Esophagus squamous epithelium (tissue), 5 donors: ENCODE measurements at places on chromosomes 7 and 10.

GRCh38 chr7:7992506-7992905, 23.9 kb downstream of the GLCCI1 start:
- DNase-seq = no peak

- DNase-seq = no peak
Measured at GRCh38 chr7:116957874-116958273, 4.6 kb downstream of the ST7 start.

DNA sequence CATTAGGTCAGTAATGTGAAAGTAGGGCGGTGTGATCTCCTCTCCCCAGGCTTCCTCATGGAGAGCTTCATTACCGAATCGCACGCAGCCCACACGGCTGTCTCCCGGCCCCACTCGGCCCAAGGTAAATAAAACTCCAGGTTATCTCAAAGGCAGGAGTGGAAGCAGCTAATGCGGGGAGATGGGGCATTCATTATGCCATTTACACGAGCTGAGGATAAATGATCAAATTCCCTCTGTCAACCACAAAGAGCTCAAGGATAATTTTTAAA, 93.5 kb downstream of the ADARB2 start:
- DNase-seq = no peak

DNA sequence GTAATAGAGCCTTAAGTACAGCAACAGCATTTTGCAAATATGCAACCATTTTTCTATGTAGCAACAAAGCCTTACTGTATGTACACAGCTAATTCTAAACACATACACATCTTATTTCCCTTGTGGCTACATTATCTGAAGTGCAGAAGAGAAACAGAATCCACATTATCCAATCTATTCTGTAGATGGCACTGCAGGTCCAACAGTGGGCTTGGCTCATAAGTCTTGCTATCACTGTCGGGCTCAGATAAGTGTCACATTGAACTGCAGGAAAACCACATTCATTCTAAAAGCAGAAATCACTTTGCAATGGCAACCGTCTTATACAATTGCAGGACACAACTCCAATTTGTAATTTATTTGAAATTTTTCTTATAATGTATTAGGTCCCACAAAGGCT, 109.8 kb upstream of the NOBOX start:
- DNase-seq = no peak
